HFF-Myc (cell line): ENCODE measurements at places on chromosomes 2 and 18.

- DNase-seq: no peak
Observed at GRCh38 chr18:59479776-59480175, 120.7 kb upstream of the LMAN1 start.

DNA sequence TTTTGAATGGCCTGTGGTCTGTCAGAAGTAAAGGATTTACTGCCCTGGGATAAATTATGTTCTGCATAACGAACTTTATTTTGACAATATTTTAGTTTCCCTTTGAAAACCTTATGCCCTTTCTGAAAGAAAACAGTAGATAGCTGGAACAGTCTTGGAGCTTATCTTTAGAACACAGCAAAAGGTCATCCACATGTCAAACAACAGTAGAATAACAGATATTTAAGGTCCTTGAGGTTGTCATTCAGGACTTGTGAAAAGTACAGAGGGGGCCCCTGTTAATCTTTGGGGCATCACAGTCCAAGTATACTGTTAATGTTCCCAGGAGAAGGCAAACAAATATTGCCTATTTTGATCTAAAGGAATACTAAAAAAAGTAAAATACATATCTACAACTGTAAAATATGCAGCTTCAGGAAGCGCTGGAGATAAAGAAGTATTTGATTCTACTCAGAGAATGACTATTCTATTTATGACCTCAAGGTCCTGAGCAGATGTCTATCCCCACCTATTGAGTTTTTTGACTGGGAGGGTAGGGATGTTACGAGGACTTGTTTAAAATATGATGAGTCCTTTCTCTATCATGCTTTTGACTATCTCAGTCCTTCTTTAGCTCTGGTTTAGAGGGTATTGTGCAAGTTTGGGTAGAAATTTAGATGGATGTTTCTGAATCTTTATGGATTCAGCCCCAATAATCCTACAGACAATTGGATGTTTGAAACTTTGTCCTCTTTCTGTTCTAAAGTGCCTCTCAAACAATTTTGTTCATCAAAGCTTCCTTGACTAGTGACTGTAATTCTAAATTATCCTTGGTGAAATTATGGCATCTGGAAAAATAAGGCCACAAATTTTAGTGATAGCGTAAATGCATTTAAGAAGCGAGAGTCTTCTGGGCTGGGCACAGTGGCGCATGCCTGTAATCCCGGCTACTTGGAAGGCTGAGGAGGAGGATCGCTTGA is 25.1 kb upstream of the TMEM214 start:
- DNase-seq: no peak

- no peak for DNase-seq
Observed at GRCh38 chr2:154698721-154699574, 453 bp downstream of the KCNJ3 start.

DNA sequence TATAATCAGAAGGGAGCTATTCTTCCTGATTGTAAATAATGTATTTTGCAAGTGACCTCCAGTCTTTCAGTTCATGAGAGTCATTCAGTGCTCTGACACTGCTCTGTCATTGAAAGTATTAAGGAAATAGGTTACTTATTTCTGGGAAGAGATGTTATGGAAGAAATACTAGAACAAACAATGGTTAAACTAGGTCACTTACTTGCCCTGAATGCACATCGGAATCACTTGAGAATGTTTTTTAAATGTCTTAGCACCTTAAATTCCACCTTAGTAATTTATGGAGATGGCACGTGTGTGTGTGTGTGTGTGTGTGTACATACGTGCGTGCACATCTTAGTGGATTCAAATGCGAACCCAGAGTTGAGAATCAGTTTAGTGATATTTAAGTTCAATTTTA is 126.6 kb upstream of the KCNH7 start:
- DNase-seq: no peak

- no peak for DNase-seq
Observed at GRCh38 chr2:65281627-65282351, 54.2 kb downstream of the ACTR2 start.

DNA sequence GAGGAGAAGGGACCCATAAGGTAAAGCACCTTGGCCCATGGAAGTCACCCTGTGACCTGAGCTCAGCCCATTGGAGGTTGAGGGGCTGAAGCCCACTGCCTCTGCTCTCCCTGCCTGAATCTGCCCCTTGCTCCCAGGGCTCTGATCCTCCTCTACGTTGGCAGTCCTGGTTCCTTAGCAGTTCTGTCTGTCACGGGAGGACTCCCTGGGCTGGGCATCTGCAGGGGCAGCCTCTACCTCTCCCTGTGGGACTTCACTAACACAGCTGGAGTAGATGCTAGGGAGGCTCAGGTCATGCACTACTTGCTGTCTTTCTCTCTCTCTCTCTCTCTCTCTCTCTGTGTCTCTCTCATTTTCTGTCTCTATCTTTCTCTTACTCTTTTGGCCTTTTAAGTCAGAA is 8.7 kb downstream of the GYPC start:
- no peak for DNase-seq

- no peak for DNase-seq
Observed at GRCh38 chr18:76689646-76690264, 132.6 kb upstream of the ZNF236 start.

- peak; percentile 81 for DNase-seq
Observed at GRCh38 chr2:73823916-73824523, 4.7 kb upstream of the STAMBP start.

DNA sequence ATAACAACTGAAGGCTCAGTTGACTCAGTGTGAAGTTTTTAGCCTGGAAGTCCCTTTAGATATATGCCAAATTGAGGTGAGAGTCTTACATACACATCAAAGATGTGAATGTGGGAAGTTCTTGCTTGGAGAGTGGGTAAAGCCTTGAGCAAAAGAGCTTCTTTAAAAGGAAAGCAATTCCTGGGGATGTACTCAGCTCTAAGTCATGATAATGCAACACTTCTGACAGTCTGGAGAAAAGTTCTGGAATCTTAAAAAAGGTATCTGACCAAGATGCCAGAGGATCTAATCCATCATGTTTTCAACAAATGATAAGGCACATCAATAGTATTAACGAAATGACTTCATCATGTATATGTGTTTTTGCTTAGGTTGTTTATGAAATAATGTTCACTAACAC is 351.2 kb downstream of the CDH19 start:
- DNase-seq: no peak

DNA sequence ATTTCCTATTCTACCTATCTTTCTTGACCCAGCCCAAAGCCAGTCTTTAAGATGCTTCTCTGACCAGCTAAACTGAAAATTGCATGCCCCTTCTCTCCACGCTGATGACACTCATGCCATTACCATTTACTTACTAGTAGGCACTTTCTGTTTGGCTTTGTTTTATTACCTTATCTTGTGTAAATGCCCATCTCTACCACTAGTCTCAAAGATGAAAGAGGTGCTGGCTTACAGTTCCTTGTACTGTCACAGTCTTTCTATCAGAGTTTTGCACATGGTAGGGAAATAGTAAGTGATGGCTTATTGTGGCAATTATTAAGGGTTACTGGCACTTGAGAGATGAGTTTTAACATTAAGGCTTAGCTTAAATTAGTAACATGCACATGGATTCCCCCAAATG is 352.1 kb downstream of the RBM43 start:
- no peak for DNase-seq

DNA sequence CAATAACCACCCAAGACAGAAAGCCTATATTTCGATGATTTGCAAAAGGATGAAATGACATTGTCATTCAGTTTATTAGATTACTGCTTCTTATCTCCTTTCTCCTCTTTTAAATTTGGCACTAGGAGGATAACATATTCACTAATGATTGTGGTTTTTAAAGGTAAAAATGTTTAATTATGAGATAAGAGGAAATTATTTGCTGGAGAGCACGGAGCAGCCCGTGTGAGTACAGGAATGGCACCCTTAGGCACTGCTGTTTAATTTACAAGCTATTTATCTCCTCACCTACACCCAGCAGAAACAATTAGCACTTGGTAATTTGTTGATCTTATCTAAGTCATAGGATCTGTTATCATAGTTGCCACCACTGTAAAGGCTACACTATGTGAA is 87.4 kb upstream of the SP3 start:
- DNase-seq: no peak

DNA sequence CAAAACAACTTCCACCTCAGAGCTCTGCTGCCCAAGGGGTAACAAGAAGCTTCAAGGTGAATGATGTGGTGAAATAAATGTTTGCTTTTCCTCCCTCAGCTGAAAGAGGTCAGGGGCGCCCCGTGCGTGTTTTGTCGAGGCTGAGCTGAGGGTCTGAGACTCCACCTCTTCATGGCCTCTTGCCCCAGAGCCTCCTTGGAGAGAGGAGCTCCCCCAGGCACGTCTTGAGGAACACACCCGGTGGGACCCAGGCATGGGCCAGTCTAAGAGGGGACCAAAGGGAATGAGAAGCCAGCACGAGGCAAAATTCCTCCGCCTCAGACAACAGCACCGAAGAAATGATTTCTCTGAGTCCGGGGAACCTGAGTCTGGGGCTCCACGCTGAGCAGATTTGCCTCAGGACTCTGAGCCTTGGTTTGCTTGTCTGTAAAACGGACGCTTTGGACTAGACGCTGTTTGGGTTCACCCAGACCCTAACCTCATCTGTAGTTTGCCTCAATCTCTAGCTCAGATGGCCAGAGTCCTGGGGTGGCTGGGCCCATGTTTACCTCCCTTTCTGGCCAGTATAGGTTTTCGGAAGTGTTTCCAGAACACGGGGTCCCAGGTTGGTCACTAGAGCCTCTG is 56.4 kb upstream of the ODC1 start:
- DNase-seq: no peak

- no peak for DNase-seq
Observed at GRCh38 chr2:235745597-235745996, 251.8 kb downstream of the AGAP1 start.

GRCh38 chr2:104425850-104426595 is 427.9 kb upstream of the POU3F3 start:
- DNase-seq: no peak

DNA sequence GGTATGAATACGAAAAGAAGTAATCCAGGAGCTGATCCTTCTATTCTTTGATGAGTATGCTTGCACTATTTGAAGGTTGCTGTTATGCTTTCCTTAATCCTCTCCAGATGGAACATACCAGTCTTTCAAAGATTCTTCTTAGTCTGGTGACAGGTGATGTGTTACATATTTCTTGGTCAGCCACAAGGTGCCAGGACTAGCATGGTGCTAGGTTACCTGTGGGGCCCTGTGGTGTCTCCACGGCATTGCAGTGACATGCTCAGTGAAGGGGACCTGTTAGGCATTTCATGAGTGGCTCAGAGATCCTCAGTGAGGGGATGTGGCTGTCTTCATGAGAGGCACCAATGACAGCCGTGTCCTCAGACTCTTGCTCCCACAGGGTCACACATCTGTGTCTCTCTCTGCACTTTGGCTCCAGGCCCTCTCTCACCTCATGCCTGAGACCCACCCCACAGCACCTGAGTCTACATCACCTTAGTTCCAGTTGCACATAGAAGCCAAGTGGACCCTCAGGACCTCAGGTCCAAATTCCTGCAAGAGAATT is 13.1 kb upstream of the RAB31 start:
- no peak for DNase-seq

- DNase-seq: no peak
Observed at GRCh38 chr2:75643980-75644379, 2.6 kb upstream of the MRPL19 start.
